ENCODE measurements at places on chromosomes 2 and 18.

GRCh38 chr2:237540823-237541222 lies 25.6 kb upstream of the PRLH start:
- DNase-seq, result peak; percentile 6

GRCh38 chr2:212816267-212816666 lies 277.7 kb upstream of the ERBB4 start:
- DNase-seq, result no peak

DNA sequence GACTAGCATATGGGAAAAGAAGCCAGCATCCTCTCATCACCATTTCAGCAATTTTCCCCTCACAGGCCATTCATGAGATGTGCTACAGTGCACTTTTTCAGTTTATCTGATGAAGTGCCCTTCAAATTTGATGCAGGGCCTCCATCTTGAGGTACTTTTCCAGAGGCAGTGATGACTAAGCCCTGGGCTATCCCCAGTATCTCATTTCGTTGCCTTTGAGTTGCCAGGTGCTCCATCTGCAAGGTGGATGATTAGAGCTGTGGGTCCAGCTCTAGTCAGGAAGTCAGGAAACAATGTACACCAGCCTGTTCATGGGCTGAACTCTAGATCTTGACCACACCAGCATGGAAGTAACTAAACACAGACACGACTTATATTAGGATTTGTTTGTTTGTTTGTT lies 425.2 kb downstream of the METTL4 start:
- no peak for DNase-seq

DNA sequence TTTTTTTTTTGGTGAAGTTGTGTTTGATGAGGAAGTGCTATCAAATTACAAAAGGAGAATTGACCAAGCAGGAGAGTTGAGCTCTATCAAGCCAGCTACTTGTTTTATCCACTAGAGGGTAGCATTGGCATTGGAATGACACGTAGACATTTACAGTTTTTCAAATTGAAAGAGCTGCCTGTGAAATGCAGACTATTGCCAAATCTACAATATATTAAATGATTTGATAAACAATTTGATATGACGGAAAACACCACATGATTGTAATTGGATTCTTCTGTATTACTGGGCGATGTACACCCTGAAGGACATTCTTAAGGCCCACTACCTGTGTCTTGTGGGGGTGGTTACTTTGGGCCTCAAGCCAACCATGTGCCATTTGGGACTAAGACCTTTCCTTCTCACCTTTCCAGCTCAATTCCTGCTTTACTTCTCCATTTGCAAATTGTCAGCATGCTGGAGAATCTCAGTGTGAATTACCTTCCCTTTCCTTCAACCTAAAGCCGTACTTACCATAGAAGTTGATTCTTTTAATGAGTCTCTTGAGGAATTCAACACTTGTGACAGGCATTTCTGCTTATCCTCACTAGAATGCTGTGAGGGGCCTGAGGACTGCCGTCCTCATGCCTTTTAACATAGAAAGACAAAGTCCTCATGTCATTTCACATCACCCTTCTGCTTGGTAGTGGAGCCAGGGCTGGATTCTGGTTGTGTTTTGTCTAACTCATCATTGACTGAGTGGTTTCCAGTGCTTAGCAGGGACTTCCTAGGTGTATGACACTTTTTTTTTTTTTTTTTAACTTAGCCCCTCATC lies 134.8 kb upstream of the THUMPD2 start:
- DNase-seq, result no peak

DNA sequence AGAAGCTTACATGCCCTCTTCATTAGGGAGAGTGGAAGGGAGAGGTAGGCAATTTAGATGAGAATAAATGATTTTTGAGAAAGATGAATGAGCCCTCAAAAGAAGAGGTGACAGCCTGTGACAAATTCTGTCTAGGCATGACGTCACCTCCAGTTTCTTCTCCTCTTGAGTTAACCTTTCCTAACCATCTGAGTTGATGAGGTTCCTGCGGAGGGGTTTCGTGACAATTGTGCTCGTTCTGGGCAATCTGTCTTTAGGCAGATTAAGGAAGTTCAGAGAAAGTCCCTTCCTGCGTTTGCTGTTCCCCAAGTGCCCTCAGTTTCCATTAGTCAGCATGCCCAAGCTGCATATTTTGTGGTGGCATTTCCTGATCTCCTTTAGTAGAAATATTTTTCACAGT lies 640.2 kb upstream of the SYT4 start:
- DNase-seq, result no peak

- no peak for DNase-seq
Measured at GRCh38 chr2:183014005-183014404, 24.3 kb downstream of the NCKAP1 start.

DNA sequence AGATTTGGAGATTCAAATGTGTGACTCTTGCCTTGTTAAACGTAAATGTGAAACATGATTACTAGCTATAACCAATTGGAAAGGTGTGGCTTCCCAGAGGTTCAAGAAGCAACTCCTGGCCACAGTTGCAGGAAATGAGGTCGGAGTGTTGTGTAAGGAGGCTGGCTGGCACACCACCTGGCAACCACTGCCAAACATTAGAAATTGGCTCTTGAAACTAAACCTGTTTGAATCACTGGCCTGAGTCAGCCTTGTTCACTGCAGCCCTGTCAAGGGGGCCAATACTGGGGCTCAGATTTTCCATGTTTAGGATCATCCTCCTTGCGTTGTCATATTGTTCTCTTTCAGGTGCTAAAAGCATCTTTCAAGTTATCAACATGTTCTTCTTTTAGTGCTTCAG lies 206.3 kb downstream of the ARL6IP6 start:
- no peak for DNase-seq

DNA sequence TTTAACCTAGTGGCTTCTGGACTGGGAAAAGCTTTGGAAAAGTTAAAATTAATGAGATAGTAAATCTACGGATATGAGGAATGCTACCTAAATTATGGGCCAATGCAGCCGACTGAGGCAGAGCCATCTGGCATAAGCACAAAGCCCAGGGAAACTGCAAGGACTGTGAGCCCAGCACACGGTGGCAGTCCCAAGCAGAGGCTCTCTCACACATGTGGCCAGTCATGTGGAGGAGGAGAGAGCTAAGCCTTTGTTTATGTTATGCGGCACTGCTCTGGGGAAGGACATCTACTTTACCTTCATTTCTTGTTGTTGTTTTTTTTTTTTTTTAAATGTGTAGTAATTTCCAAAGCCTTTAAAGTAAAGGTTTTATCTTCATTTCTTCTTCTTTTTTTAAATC lies 267.0 kb downstream of the STK39 start:
- no peak for DNase-seq

Measured in natural killer cell treated with Interleukin-12 subunit alpha and Interleukin-12 subunit beta and Interleukin-15 and Interleukin-18, amount 100 ng/mL, for 72 hours (primary cell).